ENCODE measurements at places on chromosomes 3 and 15.

DNA sequence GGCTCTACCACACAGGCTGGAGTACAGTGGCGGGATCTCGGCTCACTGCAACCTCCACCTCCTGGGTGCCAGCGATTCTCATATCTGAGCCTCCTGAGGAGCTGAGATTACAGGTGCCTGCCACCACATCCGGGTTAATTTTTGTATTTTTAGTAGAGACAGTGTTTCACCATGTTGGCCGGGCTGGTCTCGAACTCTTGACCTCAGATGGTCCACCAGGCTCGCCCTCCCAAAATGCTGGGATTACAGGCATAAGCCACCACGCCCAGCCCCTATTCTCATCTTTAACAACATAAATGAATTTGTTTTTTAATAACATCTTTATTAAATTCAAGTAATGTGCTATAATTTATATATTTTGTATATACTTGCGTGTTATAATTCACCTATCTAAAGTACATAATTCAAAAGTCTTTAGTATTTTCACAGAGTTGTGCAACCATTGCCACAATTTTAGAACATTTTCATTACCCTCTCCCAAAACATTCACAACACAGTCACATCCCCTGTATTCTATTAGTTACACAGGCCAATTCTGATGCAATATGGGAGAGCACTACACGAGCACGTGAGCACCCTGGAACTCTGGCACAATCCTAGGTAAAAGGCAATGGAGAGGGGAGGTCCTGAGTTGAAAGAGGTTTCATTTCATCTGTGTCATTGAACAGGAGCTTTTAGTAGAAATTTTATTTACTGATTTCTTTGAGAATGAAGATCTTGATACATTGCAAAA is 21.2 kb upstream of the MTMR14 start:
- DNase-seq = no peak

- no peak for DNase-seq
Measured at GRCh38 chr3:17755836-17756235, 13.4 kb upstream of the TBC1D5 start.

DNA sequence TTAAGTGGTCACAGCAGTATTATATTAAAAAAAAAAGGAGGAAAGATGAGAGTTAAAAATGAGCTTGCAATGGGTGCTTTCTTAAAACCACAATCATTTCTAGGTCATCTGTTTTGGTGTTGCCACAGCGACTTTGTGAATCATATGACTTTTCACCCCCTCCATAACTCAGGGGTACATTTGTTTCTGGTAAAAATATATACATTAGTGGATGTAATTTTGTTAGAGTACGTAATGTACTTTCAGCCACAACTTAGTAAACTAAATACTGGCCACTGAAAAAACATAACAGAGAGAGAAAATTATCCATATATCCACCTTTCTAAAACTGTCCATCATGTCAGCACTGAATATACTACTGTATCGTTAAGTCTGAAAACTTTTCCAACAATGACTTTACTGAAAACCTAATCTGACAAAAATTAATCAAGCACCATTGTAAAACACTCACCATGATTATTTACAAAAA is 3.4 kb downstream of the ANKRD28 start:
- no peak for DNase-seq

DNA sequence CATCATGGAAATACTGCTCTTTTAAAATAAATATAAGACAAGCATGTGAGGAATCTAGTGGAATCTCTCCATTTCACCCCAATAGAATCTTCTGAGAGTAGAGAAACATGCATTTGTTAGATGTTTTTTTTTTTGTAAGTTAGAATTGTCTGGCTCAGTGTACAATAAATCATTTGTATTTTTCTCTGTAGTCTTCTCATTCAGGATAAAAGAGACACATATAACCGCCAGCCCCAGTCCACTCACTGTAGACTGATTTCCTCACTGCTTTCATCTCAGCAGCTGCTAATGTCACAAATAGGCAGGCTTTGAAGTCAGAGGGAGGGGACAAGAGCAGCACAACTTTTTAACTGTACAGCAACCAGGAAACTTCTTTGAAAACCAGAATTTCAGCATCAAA is 140.2 kb upstream of the RBMS3 start:
- DNase-seq = no peak

DNA sequence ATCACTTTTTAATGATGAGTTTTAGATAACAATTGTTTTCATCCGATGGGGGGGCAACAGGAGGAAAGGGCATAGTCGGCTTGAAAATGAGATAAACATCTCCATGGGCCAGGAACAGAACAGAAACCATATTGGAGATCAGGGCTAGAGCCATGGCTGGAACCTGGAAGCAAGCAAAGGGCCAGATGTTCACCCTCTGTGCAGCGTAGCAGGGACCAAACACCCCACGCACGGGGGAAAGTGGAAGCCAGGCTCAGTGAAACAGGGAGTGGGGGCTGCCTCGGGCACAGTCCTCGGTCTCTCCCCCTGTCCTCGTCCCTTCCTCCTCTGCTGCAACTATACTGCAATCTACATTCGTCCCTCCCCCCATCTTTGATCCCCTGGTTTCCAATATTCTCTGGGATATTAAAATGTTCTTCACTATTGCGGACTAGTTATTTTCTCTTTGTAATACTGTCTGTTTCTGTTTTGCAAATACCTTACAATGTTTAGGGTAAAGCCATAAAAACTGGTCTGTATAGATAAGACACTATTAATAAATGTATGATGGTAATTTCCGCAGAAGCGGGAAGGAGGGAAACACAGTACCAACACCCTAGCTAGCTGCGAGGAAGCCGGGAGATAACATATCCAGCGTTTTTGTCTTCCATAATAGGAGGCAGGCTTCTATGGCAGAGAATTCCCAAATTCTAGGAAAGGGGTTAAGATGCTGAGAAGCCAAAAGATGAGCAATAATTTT is 121.5 kb downstream of the XXYLT1 start:
- no peak for DNase-seq

DNA sequence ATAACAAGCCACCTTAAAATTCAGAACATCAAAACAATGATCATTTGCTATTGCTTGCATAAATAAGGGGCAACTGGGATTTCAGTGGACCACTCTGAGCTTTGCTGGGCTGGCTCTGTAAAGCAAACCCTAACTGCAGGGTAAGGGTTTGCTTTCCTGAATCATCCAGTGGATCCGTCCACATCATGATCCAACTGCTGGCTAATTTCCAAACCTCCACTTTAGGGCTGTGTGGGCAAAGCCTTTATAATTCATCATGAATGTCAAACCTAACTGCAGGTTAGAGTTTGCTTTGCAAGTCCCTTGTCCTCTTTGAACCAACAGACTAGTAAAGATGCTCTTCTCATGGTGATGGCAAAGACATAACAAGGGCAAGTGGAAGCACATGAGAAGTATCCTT is 76.1 kb downstream of the SYNPR start:
- DNase-seq = no peak

- no peak for DNase-seq
Measured at GRCh38 chr3:12154151-12154550, 4.6 kb downstream of the TIMP4 start.

DNA sequence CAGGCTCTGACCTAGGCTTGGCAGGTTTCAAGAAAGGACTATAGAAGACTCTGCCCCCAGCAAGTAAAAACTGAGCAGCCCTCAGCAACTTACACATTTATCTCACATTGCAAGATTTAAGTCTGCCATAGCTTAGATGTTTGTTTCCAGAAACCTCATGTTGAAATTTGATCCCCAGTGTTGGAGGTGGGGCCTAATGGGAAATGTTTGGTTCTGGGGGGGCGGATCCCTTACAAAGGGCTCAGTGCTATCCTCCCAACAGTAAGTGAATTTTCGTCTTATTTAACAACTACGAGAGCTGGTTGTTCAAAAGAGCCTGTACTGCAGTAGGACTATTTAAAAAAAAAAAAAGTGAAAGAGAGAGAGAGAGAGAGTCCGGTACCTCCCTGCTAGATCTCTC is 125.2 kb upstream of the PROK2 start:
- DNase-seq = no peak

GRCh38 chr3:122635789-122636188 is 44.9 kb upstream of the PARP14 start:
- no peak for DNase-seq

DNA sequence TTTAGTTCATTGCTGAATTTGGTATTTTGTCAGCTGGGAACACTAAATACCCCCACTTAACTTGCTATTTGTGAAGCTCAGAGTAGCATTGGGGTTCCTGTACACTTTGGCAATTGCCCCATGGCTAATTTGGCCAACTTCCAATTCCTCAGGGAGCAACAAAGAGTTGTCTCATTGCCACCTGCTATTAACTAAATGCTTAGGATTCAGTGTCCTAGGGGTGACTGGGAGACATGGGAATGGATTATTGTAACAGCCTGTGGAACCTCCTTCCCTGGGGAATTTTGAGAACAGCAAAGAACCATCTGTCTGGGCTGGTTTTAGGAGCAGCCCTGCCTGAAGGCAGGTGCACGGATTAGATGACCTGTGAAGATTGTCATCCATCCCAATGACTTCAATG is 437.4 kb upstream of the TPRG1 start:
- DNase-seq = no peak

DNA sequence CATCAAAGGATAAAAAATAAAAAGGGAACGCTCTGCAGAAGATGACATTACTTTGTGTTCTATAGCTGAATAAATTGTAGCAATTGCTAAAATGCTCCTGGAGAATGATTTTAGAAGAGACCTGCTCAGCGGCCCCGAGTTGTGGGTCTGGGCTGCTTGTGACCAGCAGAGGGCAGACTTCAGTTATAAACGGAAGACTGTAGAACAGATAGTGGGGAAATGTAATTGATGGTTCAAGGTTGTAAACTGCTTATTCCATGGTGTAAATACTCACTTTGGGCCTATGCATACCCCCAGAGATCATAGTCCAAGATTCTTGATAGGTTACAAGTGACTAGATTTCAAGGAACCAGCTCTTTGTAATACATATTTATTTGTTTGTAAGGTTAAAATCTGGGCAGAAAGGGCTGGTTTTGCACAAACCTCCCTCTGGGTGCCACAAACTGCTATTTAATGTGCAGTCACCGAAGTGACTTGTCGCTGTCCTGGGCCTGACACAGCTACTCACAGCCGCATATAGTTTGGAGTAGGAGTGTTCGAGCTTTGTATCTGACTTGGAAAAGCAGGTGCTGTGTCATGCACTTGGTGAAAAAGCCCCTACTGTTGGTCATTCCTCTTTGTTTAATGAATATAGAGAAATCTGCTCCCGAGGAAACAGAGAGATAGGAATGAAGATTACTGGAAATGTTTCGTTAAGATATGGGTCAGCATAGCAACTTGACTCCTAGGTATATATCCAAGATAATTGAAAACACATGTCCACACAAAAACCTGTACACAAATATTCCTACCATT is 34.7 kb upstream of the NDUFB4 start:
- DNase-seq = peak; percentile 68

DNA sequence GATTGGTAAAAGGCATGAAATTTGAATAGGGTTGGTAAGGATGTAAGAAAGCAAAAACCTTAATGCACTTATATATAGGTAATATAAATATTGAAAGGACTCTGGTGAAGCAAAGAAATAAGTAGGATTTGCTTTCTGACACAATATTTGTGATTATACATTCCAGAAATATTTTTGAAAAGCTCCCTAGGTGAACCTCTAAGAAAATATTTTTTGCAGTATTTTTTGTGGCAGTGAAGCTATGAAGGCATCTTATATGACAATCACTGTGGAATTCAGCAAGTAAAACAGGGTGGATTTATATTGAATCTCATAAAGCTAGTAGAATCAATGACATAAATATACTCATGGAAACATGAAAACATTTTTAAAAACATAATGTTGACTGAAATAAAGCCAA is 119.6 kb upstream of the EPHA3 start:
- DNase-seq = no peak

DNA sequence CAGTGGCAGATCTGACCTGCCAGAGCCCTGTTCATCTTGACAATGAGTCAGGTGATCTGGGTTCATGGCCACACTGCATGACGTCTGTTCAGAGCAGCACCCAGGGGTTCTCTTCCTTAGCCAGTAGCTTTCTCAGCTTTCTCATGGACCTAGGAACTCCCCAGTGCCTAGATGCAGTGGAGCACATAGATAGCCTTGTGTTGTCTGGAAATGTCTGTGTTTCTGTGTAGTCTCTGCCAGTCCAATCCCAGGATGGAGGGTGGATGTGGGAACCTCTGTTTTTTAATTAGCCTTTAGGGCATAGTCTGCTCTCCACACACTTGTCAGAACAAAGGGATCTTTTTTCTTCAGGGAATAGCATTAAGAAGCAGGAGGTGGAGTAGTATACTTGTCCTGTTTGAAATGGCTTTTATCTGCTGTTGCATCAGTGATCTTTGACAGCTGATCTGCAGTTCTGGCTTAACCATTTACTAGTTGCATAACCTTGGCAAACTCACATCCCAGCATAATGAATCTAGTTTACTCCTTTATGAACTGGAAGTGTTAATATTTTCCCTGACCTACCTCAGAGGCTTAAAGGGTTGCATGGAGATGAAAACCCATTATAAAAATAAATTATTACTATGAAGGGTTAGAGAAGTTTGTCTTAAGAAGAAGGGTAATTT is 16.1 kb upstream of the CACNA1D start:
- no peak for DNase-seq

- DNase-seq = no peak
Measured at GRCh38 chr15:54547491-54547890, 569.2 kb downstream of the UNC13C start.

DNA sequence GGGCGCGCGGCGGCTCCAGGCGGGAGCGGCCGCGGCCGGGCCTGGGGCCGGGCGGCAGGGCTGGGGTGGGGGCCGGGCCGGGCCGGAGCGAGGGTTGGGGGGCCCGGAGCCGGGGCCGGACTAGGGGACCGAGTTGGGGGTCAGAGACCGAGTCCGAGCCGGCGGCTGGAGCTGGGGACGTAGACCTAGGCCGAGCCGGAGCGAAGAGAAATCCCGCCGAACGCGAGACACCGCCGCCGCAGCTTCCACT is 37.3 kb downstream of the HMCES start:
- no peak for DNase-seq

DNA sequence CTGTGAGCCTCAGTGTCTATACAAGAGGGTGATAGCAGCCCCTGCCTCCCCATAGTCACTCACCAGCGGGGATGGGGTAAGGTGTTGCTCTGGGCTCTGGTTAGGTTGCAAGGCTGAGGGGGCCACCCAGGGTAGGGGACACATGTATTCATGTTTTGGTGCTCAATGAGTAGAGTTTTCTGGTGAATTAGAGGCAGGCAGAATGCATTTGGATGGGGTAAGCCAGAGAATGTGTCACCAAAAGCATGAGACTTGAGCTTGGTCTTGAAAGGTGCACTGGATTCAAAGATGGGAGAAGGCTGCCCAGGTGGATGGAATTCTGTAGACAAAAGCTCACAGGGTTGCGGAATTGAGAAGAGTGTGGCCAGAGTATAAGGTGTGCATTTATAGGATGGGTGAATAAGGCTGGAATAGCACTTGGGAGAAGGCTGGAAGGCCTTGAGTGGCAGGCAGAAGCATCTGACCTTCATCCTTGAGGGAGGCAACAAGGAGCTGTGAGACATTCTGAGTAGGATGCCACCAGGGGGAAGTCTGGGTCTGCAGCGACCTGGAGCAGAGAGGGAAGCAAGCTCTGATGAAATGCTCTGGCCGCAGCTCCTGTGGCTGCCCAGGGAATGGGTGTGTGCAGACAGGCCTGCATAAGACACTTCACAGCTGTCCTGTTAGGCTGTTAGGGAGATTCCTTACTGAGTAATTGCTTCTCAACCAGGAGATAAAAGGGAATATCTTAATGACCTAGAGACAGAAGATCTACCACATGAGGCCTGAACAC is 149.6 kb downstream of the CHDH start:
- DNase-seq = no peak

- DNase-seq = no peak
Measured at GRCh38 chr3:188700501-188700900, 471.3 kb upstream of the TPRG1 start.

GRCh38 chr3:28840976-28841376 is 439.9 kb upstream of the RBMS3 start:
- no peak for DNase-seq

GRCh38 chr3:66502981-66503380 is 2.2 kb upstream of the LRIG1 start:
- DNase-seq = no peak

Data from psoas muscle (tissue), 8 donors.